Substantia nigra (tissue), 51 donors: ENCODE measurements at places on chromosomes 2 and 18.

GRCh38 chr2:169272010-169272409 lies 90.3 kb downstream of the LRP2 start:
- DNase-seq = no peak

DNA sequence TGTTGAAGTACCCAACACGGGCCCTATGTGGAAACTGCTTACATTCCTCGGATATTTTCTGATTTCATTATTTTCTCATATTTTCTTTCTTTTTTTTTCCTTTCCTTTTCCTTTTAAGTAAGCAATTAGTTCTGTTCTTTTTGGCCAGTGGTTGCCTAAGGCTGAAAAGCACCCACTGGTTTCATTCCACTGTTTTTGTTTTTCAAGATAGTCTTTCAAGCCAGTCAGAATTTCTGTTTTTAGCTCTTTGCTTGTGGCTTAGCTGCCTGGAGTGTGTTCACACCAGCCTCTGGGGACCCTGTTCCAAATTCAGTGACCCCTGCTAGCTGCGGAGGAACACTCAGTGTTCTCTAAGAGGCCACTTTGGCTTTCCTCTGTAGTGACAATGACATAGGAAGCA lies 73.6 kb downstream of the NRP2 start:
- DNase-seq = no peak

- DNase-seq = peak; percentile 68
Measured at GRCh38 chr2:74553892-74554819, at the start of the genes DOK1 and LOXL3. DOK1 (plus strand) TSS chr2:74554720; CDS start chr2:74554755, 35 bp downstream. LOXL3 (minus strand) TSS chr2:74553942; CDS start chr2:74552634, 1,308 bp downstream.

DNA sequence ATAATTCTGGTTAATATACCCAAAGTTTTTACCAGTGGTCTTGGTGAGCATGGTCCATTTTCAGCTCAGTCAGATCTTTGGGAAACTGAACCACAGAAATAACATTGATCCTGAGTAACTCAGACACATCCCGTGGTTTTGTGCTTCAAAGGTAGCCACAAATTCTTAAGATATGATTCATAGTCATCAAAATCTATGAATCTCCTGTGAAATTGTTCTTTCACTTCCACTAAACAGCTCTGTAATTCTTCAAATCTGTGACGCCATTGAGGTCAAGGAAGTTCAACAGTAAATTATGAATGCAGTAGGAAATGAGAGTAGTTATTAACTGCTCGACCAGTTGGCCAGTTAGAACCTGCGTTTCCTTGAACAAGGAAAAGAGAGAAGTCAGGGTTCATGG lies 147.3 kb downstream of the IRS1 start:
- DNase-seq = no peak

DNA sequence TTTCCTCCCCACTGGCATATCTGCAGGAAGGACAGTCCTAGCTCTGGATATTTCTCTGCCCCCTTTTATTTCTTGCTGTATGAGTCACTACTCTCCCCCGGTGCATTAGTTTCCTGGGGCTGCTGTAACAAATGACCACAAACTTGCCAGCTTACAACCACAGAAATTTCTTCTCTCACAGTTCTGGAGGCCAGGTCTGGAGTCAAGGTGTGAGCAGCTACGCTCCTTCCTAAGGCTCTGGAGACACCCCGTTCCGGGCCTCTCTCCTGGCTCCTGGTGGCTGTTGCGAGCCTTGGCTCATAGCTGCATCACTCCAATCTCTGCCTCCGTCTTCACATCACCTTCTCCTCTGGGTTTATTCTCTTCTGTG lies 34.1 kb downstream of the PTPRM start:
- DNase-seq = no peak

GRCh38 chr2:163800951-163801381 lies 65.2 kb upstream of the FIGN start:
- peak; percentile 5 for DNase-seq

DNA sequence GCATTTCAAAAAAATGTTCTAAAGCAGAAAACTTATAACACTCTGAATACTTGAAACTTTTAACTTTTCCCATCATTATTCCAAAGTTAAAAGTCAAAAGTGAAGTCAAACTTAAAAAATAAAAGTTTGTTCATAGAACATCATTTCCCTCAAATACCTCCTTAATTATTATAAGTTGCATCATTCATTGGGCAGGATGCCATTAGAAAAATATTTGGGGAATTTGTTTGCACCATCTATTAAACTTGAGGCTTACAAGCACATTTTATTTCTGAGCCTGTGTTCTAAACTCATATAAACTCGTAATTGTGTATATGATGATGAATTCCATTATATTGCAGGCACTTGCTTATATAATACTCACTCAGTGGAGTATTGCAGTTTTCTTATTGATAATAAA lies 588.0 kb upstream of the NRXN1 start:
- no peak for DNase-seq

DNA sequence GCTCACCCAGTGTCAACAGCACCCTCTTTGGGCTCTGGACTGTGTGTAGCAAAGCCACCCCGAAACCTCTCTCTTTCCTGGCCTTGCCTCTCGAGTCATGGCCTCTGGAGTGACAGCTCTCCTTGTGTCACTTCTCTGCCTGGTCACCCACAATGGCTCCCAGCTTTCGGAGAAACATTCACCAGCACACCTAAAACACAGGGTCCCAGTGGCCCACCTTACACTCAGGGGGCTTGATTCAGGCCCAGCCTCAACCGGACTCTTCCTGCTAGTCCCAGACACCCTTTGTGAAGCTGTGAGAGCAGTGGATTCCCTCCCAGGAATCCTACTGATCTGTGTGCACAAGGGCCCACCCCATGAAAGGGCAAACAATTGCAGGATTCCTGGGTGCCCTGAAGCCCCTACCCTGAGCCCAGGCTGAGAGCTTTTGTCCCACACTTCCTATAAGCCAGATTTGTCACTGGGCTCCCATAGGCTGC lies 137.2 kb upstream of the HAAO start:
- DNase-seq = no peak

GRCh38 chr2:229851870-229852269 lies 69.9 kb downstream of the TRIP12 start:
- no peak for DNase-seq

GRCh38 chr2:44937688-44938240 lies 3.7 kb upstream of the SIX3 start:
- DNase-seq = no peak

DNA sequence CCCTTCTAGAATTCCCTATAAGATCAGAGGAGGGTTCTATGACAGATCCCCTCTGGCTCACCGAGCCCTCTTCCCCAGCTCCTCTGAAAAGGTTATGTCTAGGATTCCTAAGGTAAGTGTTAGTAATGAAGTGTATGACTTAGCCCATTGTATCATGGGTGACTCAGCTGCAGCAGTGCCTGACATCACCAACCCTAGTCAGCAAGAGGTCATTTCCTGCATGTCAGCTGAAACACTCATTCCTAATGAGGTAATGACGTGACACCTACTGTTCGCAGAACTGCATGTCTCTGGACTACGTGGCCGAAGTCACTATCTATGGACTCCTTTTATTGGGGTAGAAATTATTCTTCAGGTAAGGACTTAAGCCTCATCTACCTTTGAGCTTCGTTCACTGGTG lies 196.1 kb upstream of the MYT1L start:
- DNase-seq = no peak

GRCh38 chr2:138630164-138630563 lies 128.6 kb downstream of the SPOPL start:
- DNase-seq = no peak

- DNase-seq = no peak
Measured at GRCh38 chr2:219437141-219437540, 2.5 kb downstream of the SPEG start.

DNA sequence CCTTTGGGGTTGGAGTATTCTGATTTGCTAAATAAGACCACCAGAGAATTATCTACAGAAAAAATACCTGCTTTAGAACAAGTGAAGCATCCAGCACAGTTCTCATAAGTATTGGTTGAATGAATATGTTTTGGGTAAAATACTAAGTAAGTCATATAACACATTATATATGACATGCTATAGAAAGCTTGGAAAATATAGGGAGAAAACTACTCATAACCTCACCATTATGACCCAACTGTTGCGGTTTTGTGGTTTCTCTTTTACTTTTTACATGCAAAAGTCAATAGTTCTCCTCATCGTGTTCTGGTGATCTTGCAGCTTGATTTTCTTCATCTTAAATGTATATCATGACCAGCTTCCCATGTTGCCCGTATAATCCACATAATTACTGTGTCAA lies 66.2 kb downstream of the DIPK1C start:
- no peak for DNase-seq

DNA sequence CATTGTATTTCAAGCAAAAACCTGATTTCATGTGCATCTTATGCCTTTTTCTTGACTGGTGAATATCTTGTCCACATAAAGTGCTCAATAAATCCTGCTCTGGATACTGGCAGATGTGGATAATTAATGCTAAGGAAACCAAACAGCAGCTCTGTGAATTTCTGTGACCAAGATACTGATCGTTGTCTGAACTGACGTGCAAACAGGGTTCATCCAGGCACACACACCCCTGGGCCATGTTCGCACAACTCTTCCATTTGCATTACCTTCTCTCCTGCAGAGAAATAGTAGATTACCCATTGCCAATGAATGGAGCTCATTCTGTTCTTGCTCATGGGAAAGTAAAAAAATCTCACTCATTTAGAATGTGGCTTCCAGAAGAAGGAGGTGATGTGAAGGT lies 316.2 kb upstream of the TRIB2 start:
- DNase-seq = no peak

DNA sequence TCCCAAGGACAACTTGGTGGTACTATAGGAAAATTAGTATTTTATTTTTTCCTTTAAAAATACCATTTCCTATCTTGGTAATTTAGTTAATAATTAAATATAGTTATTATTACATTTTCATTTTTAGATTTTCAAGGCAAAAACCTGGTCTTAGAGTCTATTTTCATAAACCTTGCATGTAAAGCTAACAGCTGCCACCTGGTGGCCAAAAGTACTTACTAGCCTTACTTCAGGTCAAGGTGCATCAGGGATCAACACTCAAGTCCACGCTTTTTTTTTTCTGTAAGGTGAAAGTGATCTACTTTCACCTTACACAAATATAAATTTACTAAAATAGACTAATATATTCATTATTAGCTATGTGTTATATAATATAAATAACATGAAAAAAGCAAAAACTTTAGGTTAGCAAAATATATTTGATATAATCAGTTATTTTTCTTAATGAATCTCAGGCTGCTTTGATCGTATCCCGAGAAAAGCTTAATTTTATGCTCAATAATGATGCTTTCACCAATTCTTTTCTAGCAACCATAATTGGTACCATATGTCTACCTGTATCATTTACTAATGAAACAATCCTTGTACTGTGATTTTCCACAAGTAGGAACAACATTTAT lies 62.5 kb downstream of the RELCH start:
- no peak for DNase-seq

DNA sequence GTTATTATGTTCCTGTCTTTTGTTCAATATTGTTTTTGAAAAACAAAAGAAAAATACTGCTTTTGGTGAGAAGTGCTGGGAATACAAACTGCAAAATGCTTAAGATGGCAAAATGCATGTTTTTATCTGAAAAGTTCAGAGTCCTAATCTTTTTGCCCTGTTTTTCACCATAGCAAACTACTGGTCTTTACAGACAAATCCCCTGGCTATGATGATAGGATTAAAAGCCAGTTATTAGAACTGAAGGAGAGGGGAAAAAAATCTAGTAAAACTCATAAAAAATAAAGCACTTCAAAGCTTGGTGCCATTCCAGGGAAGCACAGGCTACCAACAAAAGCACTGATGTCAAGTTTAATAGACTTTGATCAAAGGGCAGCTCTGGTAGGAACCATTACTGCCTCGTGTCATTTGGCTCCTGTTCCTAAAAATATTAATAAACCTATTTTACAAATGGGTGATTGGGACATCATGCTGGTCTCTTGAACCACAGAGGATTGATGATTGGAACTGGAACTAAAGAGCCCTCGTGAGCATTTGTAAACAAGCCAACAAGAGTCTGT lies 194.7 kb downstream of the RAB3GAP1 start:
- DNase-seq = no peak

- DNase-seq = no peak
Measured at GRCh38 chr2:63853527-63854310, 12.0 kb downstream of the UGP2 start.

DNA sequence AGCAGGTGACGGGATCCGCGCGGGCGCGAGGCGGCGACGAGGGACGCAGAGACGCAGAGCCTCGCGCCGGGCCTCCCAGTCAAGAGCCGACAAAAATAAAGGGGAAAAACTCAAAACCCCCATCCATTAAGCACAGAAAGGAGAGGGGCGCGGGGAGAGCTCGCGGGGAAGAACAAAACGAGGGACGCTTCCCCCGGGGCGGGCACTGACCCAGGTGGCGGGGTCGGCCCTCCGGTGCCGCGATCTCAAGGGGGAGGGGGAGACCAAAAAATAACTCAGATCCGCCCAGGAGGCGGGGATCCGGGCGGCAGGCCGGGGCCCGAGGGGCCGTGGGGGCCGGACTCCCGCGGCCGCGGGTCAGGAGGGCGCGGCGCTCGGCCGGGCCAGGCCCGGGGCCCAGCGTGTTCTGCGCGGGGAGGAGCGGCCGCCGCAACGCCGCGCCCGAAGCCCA lies 597 bp downstream of the RNF103 start:
- DNase-seq = no peak

- DNase-seq = no peak
Measured at GRCh38 chr2:607709-608108, 69.5 kb downstream of the TMEM18 start.

DNA sequence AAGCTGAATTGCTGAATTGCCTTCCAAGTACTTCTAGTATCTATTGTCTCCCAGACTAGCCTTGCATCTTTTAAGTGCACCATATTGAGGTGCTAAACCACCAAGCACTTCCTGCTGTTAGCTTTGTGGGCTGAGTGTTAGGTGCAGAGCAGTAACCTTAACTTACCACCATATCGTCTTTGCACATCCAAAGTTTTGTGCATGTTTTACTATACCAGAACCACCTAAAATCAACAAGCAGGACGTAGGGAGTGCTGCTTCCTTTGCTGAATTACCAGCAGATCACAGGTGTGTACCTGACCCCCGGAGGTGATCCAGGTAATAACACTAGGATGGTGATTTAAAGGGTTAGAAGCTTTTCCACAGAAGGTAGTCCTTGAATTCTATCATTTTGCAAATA lies 359.9 kb upstream of the HNRNPA3 start:
- no peak for DNase-seq

GRCh38 chr18:50776383-50776782 lies 43.4 kb downstream of the MRO start:
- no peak for DNase-seq

GRCh38 chr2:80971-81736 lies 34.8 kb upstream of the FAM110C start:
- DNase-seq = no peak

DNA sequence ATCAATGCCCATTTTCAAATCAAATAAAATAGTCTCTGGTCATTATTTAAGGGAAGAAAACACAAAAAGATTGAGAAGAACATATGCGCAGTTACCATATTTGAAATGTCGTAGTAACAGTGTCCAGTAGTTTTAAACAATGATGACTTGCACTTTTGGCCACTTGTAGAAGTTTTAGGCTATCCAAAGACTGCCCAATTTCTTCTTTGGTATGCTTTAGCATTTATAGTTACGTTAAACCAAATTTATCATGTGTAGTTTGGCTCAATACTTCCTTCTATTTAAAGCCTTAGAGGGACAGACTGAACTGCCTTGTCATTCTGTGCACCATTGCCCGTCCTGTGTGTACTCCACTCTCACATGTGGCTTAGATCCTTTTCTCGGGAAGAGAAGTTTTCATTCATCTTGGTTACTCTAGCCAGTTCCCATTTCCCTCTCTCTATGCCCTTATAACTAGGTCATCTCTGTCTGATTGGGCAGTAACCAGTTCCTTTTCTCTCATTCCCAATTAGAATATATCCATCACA lies 84.8 kb upstream of the TTN start:
- no peak for DNase-seq

GRCh38 chr2:236554629-236555282 lies 14.9 kb upstream of the ACKR3 start:
- DNase-seq = no peak
